Activated CD4-positive, alpha-beta memory T cell treated with anti-CD3 and anti-CD28 coated beads for 36 hours (primary cell): ENCODE measurements at places on chromosomes 16 and 17.

DNA sequence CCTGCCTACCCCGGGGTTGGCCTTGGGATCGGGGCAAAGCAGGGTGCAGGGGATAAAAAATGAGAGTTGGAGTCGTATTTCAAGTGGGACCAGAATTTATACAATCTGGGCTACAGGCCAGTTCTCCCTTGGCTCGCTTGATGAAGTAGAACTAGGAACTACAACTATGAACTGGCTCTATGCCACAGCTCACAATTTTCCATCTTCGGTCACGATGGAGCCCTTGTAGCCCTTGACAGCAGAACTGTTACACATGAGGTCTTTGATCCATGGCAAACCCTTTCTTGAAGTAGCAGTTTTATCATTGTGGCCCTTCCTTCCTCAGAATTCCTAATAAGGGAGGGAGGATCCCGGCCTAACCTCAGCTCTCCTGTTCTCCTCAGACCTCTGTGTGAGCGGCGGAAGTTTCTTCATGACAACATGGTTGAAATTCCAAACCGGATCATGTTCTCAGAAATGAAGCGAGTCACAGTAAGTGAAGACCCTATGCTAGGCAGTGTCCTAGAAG lies 17.1 kb downstream of the LIG3 start:
- DNase-seq, result no peak

DNA sequence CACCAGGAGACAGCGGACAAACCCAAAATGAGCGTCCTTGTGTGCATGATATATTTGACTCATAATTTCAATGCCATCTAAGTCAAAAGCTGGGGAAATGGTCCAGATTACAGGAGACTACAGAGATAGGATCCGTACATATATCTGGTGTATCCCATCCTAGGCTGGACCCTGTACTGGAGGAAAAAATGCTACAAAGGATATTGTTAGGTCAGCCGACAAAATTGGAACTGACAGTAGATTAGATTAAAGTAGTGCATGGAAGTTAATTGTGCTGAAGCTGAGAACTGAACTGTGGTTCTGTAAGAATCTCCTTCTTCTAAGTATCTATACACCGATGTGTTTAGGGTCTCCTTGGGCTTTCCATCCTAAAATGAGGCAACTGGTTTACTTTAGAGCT lies 24.3 kb downstream of the KCNG4 start:
- DNase-seq, result no peak

DNA sequence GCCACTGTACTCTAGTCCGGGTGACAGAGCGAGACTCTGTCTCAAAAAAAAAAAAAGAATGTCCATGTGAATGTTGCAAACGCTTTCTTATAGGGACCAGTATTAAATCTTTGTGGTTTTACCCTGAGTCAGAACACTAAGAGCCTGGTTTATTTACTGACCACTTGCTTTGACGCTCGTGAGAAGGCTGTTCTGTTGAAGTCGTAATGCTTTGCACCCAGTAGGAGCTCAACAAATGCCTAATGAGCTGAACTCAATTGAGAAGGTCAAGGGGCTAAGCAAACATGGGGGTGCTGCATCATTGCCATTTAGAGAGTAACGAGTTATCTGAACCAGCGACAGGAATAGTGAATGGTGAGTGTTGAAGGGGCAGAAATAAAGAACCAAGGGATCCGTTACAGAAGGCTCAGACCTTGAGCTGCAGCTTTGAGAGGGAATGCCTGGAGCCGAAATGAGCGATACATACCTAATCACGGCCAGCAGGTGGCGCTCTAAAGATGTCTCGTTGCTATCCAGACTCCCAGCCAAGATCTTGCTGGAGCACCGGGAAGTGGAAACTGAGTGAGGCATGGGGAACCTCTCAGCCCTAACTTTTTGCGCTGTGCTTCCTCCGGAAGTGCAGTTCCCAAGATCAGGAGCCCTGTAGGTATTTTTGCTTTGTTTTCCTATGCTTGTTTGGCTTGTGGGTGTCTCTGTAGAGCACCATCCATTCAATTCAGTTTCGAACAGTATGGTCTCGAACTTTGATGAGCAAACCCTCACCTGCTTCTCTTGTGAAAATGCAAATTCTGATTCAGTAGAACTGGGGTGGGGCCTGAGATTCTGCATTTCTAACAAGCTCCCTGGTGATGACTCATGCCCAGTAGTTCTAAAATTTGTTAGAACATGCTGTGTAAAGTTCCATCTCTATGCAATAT lies 12.6 kb upstream of the RNF222 start:
- peak; percentile 86 for DNase-seq

DNA sequence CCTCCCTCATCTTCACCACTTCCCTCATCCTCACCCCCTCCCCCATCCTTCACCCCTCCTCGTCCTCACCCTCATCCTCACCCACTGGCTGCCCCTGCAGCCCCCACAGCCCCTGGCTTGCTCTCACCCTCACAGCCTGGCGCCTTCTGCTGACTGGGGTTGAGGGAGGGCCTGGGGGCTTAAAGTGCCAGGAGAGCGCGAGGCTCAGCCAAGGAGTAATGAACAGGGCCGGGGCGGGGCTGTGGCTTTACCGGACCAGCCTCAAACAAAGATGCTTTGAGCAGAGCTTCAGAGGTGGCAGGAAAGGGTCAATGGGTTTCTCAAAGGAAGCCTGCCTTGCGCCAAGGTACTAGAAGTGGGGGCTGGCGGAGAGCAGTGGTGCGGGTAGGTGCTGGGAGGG lies at the start of gene PRSS33:
Gene PRSS33, minus strand, starts transcription at position 155 of the 400 bp plus-strand sequence. CDS start 1,013 bp downstream, outside the sequence.
- DNase-seq, result no peak

DNA sequence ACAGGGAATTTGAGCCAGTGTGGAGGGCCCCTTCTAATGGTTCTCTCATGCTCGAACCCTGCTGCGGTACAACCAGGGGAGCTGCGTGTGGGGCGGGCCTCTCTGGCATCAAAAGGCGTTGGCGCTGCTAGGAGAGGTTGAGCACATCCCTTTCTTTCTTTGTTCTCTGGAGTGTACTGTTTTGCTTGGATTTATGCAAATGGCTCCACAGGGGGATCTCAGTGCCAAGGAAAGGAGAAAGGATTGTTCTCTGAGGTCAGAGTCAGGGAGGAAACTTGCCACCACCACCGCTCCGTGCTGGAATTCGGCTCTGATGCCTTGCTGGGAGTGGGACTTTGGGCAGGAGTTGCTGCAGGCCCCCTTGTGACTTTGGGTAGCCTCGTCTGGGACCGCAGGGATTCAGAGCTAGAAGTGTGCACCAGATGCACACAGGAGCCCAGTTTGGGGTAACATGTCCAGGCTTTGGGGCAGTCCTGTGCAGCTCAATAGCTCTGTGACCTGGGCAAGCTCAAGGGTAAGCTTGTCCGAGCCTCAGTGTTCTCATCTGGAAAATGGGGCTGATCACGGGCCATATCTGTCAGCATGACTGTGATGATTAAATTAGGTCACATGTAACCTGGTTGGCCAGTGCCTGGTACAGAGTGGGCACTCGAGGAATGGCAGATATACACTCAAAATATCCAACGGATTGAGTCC lies 353.0 kb upstream of the EEF2KMT start:
- no peak for DNase-seq

DNA sequence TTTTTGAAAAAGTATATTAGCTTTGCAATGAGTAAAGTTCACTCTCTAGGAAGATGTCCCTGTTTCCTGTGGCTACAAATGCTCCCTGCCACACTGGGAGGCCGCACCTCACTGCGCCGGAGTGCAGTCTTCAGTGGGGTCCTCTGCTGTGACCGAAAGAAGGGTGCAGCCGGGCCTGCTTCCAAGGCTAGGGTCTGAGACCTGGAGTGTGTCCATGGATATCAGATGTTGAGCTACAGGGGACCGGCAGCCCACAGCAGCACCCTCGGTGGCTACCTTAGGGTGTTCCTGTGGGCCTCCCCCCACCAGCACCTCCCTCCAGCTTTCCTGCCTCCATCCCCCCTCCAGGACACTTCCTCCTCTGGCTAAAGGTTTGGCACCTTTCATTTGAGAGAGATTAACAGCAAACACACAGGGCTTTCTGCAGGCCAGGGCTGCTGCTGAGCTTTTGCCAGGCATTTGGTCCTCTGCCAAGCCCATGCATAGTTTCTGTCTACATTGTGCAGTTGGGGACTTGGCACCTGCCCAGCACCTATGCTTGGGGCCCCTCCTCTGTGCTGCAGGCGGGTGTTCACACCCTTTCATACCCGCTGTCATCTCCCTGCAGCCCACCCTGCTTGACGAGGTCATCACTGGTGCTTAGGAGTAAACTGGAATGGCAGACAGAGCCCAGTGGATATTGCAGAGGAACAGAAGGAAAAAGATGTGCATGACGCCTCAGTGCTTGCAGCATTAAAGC lies 33.8 kb upstream of the CRISPLD2 start:
- no peak for DNase-seq

GRCh38 chr17:17109256-17109655 lies 67.0 kb downstream of the MPRIP start:
- peak; percentile 27 for DNase-seq

DNA sequence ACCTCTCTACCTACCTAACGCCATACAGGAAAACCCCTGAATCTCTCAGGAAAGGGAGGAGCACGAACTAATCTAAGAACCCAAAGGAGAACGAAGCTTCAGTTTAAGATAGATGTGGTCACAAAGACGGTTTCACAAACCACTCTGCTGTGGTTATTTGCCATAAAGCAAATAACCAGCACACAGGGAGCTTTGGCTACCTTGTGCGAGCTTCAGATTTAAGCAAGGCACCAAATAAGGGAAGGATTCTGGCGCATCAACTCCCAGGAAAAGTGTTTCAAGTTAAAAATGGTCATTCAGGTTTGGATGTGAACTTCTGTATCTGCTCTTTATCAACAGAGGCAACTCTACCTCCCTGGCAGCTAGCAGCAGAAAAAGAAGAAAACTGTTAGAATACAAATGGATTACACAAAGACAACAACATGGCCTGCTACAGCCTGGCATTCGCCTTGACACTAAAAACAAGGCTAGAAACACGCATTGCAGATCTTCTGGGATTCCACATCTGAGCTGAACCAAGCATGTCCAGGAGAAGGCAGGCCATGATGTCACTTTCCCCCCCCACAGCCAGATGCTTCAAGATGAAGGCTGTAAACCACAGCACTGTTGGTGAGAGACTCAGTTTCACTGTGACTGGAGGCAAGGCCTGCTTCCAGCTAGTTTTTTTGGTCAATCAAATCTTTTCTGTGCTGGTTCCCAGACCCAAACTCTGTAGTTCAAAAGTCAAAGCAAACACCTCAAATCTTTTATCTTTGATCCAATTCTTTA lies 43.6 kb downstream of the SMG6 start:
- DNase-seq, result peak; percentile 90

DNA sequence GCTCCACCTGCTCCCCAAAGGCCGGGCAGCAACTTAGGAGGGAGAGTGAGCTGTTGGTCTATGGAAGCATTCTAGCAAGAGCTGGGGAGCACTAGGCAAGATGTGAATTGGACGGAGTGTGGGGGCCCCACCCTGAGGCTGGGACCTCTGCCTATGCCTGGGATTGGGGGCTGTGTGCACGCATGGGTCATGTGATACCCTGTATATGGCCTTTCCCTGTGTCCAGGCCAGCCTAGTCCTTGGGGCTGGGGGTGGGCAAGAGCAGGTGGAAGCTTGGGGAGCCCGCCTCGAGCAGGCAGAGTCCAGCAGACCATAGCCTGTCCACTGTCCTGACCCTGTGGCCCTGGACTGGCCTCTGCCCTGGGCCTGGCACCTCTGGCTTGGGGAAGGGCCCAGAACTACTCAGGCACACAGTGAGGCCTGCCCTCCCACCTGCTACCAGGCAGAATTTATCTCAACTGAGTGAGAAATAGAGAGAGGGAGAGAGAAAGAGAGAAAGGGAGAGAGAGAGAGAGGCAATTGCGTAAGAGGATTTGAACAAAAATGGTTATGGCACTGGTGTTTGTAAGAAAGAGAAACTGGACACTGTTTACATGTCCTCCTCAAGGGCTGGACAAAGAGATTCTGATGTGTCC lies 19.1 kb downstream of the PDP2 start:
- no peak for DNase-seq

- peak; percentile 41 for DNase-seq
Measured at GRCh38 chr17:46035112-46035818, 36.2 kb downstream of the STH start.

GRCh38 chr16:83219285-83219684 lies 588.5 kb upstream of the HSBP1 start:
- no peak for DNase-seq

GRCh38 chr16:63960321-63960720 lies 1161.5 kb downstream of the CDH11 start:
- no peak for DNase-seq

- no peak for DNase-seq
Measured at GRCh38 chr17:48567209-48567608, 10.9 kb downstream of the HOXB4 start.

GRCh38 chr17:63491977-63492618 lies 15.2 kb downstream of the ACE start:
- DNase-seq, result no peak

DNA sequence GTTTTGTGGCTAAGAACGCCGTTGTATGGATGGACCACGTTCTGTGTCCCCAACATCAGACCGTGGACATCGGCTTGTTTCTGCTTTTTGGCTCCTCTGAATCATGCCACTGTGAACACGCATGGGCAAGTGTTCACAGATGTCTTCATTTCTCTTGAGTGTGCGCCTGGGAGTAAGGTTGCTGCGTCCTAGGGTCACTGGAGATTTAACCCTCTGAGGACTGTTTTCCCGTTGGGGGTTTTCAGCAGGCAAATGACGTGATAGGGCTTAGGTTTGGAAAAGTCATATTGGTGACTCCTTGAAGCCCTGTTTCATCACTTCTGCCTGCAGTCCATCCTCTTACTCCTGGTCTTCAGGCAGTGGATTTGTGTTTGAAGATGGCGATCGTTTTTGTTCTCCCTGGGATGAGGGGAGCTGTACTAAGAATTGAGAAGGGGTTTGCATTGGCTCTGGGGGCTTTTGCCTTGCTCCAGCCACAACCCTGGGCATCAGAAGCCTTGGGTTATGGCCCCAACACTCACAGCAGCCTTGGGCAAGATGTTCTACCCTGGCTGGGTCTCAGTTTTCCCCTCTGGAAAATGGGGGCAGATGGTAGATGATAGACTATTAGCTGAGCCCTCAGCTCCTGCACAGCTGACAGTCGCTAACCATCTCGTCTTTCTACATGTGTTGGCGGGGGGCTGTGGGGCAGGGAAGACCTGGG lies 67.2 kb upstream of the CIBAR2 start:
- no peak for DNase-seq

GRCh38 chr17:53499277-53499676 lies 323.4 kb upstream of the KIF2B start:
- DNase-seq, result no peak

DNA sequence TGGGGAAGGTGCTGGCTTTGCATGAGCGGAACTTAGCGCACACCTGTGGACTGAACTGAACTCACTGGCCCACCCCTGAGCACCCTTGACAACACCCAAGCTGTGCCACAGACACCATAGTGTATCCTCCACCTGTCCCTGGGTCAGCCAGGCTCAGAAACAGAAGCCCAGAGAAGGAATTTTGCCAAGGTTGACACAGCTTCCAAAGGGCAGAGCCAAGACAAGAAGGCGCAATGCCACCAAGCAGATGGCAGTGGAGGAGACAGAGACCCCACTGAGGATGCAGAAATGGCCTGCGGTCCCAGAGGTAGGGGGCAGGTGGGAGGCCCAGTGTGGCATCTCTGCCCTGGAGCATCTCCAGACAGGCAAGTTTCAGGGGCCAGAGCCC lies 169.0 kb downstream of the ENGASE start:
- DNase-seq, result no peak

- no peak for DNase-seq
Measured at GRCh38 chr16:373848-374615, 3.7 kb upstream of the MRPL28 start.
